HFFc6 (cell line): ENCODE measurements at places on chromosomes 7 and 10. TPM values are rescaled to one million over a fixed set of nuclear protein-coding genes. Genes with fewer than 3 reads are reported as not detected.

KLLN gene
- 0.65 to 1.1 TPM (median 0.71 TPM) in 3 replicates for total RNA-seq

CRCP gene
- 33.8 to 37.3 TPM (median 37.2 TPM) in 3 replicates for total RNA-seq

GRCh38 chr10:63666836-63667383, 145.7 kb downstream of the REEP3 start:
- DNase-seq: peak; percentile 81
- H3K36me3 ChIP-seq: no peaks in the 10 kb centered on the region
- H3K4me3 ChIP-seq: no peak overlapping the region
- H3K27ac ChIP-seq: no peak overlapping the region; the same call in 1 of the 2 replicates
- H3K27me3 ChIP-seq: no peaks in the 10 kb centered on the region; the same call in 1 of the 2 replicates
- H3K4me1 ChIP-seq: peaks cover 51% of the 10 kb centered on the region

DNA sequence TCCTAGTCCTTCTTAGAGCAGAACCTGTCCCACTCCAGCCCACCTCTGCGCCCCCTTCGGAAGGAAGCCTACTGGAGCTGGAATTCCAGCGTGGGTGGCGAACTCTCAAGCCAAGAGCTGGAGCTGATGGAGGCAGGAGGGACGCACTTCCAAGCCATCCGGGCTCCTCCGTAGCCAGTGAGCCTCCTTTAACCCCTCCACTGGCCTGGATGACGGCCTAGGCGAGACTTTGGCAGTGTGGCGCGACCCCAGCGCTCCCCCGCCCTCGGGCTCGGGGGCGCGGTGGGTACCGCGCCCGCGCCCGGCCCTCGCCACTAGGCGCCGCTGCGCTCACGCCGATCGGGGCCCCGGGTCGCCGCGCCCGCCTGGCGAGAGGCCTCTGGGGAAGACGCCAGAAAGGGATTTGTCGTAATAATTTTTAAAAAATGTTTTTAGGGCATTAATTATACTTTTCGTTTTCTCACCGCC, 5.1 kb upstream of the EMX2 start:
- no peak for DNase-seq
- H3K27me3 ChIP-seq: peaks cover 51% of the 10 kb centered on the region
